ENCODE measurements at places on chromosomes 1 and 21. TPM values are rescaled to one million over a fixed set of nuclear protein-coding genes. Genes with fewer than 3 reads are reported as not detected.
A peak's percentile ranks its signal among the peaks of the same experiment; 100 is the strongest.

Gene DNAH14
- 118 TPM for total RNA-seq

Gene GJA5
- 0.11 TPM for total RNA-seq

Gene KCNT2
- total RNA-seq, result 29.8 TPM

Gene DNAJB4
- total RNA-seq, result 40.6 TPM

Gene PGLYRP4
- total RNA-seq, result not detected

- no peak overlapping the region for H3K27ac ChIP-seq
- H3K4me3 ChIP-seq, result no peak overlapping the region
- DNase-seq, result no peak
Measured at GRCh38 chr1:206666031-206666561, 18.6 kb upstream of the MAPKAPK2 start.

DNA sequence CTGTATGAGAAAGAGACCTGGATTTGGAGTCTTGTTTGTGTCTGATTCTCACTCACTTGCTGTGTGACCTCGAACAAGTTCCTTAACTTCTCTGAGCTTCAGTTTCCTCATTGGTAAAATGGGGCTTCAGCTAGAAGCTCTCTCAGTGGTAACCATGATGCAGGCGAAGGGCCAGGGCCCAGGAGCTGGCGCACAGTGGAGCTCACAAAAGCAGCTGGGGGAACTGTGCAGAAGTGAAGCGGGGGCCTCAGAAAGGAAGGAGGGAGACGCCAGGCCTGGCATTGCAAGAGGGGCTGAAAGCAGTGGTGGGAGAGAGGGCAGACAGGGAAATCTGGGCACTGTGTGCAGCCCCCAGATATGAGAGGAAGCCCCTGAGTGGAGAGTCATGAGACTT is 88.9 kb upstream of the RUNX3 start:
- no peak for DNase-seq
- H3K36me3 ChIP-seq, result no peaks in the 10 kb centered on the region
- peaks cover 10% of the 10 kb centered on the region for H3K4me1 ChIP-seq
- no peak overlapping the region for H3K27ac ChIP-seq

GRCh38 chr1:41389009-41389408 is 27.8 kb downstream of the FOXO6 start:
- no peak overlapping the region for H3K27ac ChIP-seq
- H3K4me1 ChIP-seq, result peaks cover 42% of the 10 kb centered on the region
- H3K36me3 ChIP-seq, result no peaks in the 10 kb centered on the region
- DNase-seq, result peak; percentile 28
- H3K27me3 ChIP-seq, result peaks cover 35% of the 10 kb centered on the region

- H3K36me3 ChIP-seq, result no peaks in the 10 kb centered on the region
- H3K27me3 ChIP-seq, result no peaks in the 10 kb centered on the region
- no peak overlapping the region for H3K4me3 ChIP-seq
- no peak overlapping the region for H3K27ac ChIP-seq
- H3K4me1 ChIP-seq, result no peaks in the 10 kb centered on the region
Measured at GRCh38 chr1:172351754-172352161, 68.7 kb upstream of the C1orf105 start.

DNA sequence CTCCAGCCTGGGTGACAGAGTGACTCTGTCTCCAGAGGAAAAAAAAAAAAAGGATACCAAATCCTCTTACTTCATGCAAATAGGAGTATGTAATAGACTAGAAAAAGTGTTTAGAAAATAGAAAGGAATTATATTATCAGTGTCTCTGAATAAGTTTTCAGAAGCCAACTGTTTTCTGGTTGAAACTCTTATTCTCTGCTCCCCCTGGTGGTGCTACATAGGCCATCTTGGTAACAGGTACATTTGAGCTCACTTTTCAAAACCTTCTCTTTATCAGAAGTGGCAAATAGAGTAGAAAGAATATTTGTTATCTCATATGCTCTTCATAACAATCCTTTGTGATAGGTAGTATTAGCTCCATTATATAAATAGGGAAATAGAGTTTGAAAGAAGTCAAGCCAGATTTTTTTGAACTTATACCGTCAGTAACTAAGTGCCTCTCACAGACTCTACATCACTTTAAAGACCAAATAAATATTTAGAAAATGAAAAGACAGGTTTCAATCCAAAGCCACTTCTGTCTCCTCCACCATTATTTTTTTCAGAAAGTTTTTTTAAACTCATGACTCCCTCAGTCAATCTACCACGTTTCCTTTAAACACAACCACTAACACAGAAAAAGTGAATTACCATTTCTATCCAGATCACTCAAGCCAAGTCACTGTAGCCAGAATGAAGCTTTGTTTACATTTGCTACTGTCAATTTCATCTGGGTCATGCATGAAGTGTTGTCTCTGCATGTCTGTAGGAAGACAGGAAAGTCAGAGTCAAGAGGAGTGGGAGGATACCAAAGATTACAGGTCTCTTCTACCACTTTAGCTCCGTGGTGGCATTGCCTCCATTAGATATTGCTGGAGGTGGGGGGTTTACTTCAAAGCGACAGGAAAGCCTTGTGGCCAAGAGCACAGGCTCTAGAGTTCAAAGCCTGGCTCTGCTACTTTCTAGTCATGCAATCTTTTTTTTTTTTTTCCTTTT is 45.6 kb downstream of the IL23R start:
- no peak overlapping the region for H3K4me3 ChIP-seq
- DNase-seq, result peak; percentile 49
- H3K27ac ChIP-seq, result no peak overlapping the region
- H3K27me3 ChIP-seq, result no peaks in the 10 kb centered on the region

DNA sequence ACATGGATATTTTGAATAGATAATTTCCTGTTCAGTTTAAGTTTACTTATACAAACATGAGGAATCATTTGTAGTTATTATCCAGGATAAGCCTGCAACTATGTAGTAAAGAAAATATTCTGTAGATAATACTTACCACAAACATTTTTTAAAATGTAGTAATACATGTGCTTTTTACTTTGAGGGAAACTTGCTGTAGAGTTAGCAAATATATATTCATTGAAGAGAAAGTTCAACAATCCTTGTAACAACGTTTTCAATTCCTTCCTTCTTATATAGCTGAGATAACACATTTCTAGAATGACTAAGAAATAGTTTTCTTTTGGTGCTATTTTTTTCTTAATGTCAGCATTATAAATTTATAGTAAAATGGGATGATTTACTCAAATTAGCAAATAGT is 664.6 kb upstream of the ADAMTS5 start:
- H3K4me3 ChIP-seq, result no peak overlapping the region
- no peaks in the 10 kb centered on the region for H3K27me3 ChIP-seq
- no peak overlapping the region for H3K27ac ChIP-seq
- H3K36me3 ChIP-seq, result no peaks in the 10 kb centered on the region
- no peaks in the 10 kb centered on the region for H3K4me1 ChIP-seq

DNA sequence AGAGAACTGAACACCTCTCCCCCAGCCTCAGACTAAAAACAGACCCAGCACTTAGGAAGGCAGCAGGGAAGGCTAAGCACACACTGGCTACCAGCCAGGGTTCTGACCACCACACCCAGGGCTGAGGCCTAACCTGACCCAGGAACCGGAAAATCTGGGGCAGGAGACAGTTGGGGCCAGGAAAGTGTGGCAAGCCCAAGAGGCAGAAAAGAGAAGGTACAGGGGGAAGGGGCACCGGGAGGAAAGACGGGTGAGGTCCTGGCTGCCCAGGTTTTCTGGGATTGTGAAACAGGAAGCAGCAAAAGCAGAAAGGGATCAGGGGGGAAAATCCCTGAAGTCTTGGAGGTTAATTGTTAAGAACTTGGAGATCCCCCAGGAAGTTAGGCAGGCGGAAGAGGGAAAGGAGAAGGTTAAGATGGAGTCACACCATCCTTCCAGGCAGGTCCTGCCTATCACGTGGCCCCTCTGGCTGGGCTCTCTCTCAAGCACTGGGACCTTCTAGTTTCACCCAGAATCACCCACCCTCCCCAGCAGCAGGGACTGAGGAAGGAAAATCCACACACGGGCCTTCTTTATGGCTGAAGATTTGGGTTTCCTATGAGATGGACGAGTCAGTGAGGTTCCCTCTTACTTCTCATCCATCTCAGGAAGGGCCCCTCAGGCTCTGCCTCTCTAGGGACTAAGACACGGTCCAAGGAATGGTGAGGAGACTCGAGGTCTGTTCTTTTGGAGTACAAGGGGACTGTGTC is 2.6 kb downstream of the HDGF start:
- no peak for DNase-seq
- H3K4me1 ChIP-seq, result peaks cover 43% of the 10 kb centered on the region
- peak overlapping the region; percentile 95 for H3K27ac ChIP-seq
- no peaks in the 10 kb centered on the region for H3K27me3 ChIP-seq

DNA sequence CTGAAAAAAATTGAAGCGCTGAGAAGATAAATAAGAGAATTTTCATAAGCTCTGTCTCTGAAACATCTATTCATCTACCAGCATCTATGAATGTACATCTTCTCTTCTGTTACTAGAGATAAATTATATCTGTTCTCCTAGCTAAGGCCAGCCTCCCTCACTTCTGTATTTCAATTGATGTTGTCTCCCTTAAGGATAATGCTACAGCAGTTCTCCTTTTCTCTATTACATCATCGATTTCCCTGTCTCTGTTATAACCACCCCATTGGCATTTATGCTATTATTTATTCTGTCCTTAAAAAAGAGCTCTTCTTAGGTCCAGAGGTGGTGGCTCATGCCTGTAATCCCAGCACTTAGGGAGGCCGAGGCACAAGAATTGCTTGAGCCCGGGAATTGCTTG is 42.9 kb upstream of the TMCO2 start:
- no peaks in the 10 kb centered on the region for H3K4me1 ChIP-seq
- DNase-seq, result no peak
- H3K27ac ChIP-seq, result no peak overlapping the region
- H3K36me3 ChIP-seq, result peaks cover 9% of the 10 kb centered on the region

GRCh38 chr1:111369177-111369576 is 58.4 kb downstream of the OVGP1 start:
- no peaks in the 10 kb centered on the region for H3K27me3 ChIP-seq
- no peak overlapping the region for H3K27ac ChIP-seq
- H3K4me3 ChIP-seq, result no peak overlapping the region
- peaks cover 23% of the 10 kb centered on the region for H3K4me1 ChIP-seq
- no peak for DNase-seq
- H3K36me3 ChIP-seq, result no peaks in the 10 kb centered on the region

- H3K27ac ChIP-seq, result no peak overlapping the region
- no peaks in the 10 kb centered on the region for H3K27me3 ChIP-seq
- no peak overlapping the region for H3K4me3 ChIP-seq
- DNase-seq, result no peak
- no peaks in the 10 kb centered on the region for H3K36me3 ChIP-seq
Measured at GRCh38 chr1:101613546-101613945, 376.7 kb downstream of the S1PR1 start.

GRCh38 chr21:41961282-41961701 is 7.5 kb upstream of the C2CD2 start:
- no peak overlapping the region for H3K27ac ChIP-seq
- peaks cover 18% of the 10 kb centered on the region for H3K4me1 ChIP-seq
- no peak overlapping the region for H3K4me3 ChIP-seq
- no peak for DNase-seq
- H3K27me3 ChIP-seq, result no peaks in the 10 kb centered on the region

GRCh38 chr1:36561361-36561724 is 78.6 kb upstream of the CSF3R start:
- H3K27ac ChIP-seq, result no peak overlapping the region
- H3K27me3 ChIP-seq, result peaks cover 1% of the 10 kb centered on the region
